ENCODE measurements at places on chromosomes 6 and 20.

DNA sequence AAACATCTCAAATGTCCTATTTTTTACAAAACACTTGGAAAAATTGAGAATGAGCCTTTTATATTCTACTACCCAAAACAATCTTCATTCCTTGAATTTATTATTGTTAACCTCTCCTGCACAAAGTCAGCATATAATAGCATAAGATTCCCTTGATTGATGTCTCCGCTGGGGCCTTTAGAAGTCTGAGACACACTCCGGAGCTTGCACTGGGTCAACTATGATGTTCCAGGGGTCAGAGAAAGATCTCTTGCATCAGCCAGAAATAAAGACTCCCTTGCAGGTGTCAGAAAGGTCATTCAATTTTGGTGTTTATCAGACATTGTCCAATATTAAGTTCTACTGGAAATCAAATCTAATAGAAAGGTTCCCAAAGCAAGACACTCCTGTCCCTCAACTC is 29.7 kb upstream of the NHSL1 start:
- DNase-seq: no peak

DNA sequence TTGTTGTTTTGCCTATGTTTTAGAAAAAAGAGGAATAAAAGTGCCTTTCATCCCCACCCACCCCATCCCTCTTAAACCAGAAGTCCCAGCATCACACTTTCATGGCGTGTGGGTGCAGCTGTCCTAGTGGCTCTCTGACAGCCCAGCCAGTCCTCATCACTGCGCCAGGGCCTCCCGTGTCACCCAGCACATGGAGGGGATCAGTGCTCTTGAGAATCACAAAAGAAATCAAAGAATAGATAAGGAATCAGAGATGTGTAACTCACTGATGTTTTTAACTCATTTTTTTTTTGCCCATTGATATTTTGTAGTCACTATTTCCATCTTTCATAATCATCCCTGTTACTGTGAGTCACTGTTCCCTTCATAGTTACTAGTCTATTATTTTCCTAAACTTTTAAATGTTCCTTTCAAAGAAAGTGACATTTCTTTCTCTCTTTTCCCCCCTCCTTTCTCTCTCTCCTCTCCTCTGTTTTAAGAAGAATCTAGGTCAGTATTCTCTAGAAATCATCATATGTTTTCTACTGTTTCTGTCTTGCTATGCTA is 78.6 kb downstream of the AIG1 start:
- DNase-seq: no peak

GRCh38 chr6:117167520-117168271 is 97.7 kb upstream of the VGLL2 start:
- DNase-seq: no peak

DNA sequence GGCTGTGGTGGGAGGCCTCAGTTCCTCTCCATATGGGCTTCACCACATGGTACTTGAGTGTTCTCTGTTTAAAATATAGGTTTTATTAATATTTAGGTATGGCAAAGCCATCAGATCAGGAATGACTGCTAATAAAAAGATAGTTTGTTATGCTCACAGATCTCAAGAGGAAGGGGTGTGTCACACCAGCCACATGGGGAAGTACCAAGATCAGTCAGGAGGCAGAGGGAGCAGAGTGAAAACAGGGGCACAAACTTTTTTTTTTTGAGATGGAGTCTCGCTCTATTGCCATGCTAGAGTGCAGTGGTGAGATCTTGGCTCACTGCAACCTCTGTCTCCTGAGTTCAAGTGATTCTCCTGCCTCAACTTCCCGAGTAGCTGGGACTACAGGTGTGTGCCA is 92.1 kb upstream of the GCM1 start:
- no peak for DNase-seq

GRCh38 chr6:90691823-90692222 is 105.0 kb upstream of the MAP3K7 start:
- no peak for DNase-seq

DNA sequence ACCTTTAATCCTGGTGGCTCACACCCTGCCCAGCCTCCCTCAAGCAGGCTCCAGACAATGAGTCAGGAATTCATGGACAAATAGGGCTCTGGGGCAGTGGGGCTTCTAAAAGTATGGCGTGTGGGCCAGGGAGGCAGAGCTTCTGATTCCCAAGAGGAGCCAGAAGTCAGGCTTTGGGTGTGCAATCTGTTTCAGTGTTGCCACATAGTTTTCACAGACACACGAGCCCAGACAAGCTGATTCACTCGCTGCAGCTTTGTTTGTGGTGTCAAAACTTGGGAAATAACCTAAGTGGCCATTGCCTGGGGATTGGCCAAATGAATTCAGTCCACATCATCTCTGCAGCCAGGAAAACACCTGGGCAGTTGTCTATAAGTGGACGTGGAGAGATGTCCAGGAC is 9.2 kb downstream of the PEDS1 start:
- peak; percentile 97 for DNase-seq

- DNase-seq: no peak
Observed at GRCh38 chr20:24620937-24621519, 151.6 kb downstream of the SYNDIG1 start.

DNA sequence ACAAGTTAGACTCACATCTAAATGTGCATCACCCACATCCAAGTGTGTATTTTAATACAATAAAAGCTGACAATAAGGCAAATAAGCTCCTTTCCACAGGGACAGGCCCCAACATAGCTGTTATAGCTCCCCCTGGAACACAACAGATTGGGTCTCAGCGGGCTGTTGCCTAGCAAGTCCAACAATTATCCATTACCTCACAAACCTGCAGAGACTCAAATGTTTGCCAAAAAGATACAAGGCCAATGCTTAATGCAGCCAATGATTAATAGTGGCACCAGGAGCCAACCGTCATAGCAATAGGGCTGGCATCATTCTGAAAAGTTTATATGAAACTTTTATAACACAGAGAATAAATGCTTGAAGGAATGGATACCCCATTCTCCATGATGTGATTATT is 35.7 kb downstream of the EPB41L2 start:
- DNase-seq: no peak

DNA sequence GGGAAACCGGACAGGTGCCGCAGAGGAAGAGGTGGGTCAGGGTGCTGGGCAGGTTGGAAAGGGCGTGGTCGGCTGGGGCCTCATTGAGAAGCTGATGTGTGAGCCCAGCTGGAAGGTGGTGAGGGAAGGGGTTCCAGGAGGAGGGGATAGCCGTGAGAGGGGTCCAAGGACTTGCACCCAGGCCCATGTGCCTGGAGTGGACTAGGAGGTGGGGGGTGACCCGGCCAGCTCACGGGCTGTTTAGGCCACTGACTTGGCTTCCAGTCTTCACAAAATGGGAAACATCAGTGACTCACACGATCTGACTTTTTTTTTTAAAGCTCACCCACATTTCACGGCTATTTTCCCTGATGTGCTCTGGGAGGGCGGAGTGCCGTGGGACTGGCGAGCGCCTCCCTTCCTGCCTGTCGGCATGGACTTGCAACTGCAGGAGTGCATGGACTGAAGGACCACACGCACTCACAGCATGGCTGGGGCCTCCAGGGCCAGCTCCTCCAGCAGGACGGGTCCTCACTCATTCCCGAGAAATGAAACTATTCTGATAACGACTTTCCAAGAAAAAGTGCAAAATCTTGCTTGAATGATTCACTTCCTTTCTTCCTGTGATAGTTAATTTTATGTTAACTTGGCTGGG is 13.5 kb upstream of the PDE10A start:
- DNase-seq: peak; percentile 88

GRCh38 chr20:610130-611046 is at the start of gene TCF15:
Gene TCF15, minus strand, starts transcription at chr20:610309. Its CDS starts 72 bp downstream, at chr20:610237.
- no peak for DNase-seq

GRCh38 chr6:149234051-149234962 is 83.2 kb upstream of the TAB2 start:
- DNase-seq: peak; percentile 31

GRCh38 chr6:143953922-143954321 is 54.1 kb downstream of the PLAGL1 start:
- no peak for DNase-seq

DNA sequence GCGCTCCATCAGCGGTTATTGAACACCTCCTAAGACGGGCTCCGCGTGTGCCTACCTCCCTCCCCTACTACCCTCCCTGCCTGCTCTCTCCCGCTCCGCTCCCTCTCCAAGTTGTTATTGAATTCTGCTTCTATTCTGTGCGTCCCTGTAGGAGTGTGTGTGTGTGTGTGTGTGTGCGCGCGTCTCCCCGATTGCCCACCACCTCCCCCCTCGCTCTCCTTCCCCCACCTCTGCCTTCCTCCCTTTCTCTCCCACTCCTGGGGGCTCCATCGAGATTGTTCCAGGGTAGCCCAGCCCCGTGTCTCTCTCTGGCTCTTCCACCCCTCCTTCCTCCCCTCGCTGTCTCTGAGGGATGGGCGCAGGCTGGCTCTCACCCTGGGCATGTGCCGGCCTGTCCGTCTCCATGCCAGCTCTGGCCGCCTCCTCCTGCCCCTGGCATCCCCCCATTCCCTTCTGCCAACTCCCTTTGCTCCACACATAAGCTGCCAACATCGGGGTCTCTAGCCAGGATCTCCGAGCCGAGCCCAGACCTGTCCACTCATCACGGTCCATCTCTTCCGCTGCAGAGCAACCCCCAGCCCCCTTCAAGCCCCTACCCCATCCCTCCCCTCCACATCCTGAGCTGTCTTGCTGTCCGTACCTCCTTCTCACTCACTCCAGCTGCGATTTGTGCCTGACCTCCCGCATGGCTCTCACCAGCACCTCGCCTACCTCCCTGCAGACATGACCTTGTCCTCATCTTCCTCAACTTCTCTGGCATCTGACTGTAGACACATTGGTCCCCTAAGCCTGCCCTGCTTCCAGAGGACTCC is 68.5 kb downstream of the SRC start:
- DNase-seq: no peak

DNA sequence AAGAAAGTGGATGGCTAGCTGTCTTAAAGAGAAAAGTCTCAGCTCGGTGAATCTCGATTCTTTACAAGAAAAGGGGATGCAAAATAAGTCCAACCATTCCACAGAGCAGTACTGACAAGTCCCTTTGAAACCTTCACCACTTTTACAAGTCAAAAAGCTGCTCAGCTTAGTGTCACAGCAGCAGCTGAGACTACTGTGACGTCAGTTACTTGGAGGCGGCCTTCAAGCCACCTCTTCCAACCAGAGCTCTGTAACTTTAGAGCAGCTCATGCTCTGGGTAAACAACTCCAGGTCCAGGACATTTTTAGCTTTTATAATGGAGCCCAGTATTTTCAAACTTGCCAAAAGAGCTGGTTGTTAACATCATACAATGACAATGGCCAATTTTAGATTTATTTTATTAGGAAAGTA is at the start of gene KIAA0408:
Gene KIAA0408 (minus strand): TSS at position 159 of the 411 bp plus-strand sequence. CDS start 5,408 bp downstream, outside the sequence.
- peak; percentile 77 for DNase-seq

DNA sequence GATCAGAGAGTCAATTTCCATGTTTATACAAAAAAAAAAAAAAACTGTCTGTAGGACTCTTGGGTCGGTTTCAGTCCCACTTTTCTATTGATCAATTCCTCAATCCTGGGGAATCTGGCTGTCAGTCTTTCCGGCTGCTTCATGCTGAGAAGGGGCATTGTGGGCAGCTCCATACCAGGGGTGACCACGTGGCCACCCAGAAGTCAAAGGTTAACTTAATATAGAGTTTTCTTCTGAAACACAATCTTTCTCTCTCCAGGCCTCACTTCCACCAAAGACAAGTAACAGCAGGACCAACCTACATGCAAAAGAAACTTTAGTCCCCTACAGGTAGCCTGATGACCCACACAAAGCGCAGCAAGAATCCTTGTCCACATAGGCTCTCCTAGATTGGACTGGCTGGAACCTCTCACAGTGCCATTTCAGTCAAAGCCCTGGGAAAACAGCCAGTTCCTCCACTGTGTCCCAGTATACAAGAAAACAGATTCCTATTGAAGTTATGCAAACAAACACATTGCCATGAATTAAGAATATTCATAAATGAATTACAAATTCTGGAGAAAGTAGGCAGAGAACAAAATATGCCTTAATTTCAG is 18.5 kb upstream of the SERPINB9 start:
- DNase-seq: no peak

DNA sequence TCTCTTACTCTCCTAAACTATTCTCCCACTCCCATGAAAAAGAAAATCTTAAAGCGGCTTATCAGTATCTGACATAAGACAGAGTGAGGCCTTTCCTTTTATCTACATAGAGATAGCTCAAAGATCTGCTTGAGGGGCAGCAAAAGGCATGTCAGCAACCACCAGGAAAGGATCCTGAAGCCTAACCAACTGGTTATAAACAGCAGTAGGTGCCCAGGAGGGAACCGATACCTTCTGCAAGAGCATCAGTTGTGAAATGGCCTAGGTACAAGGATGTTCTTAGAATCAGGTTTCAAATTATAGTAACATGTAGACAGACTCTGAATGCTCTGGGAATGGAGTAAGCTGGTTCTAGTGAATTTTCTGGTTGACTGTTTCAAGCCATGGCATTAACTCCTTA is 21.4 kb downstream of the JARID2 start:
- no peak for DNase-seq

DNA sequence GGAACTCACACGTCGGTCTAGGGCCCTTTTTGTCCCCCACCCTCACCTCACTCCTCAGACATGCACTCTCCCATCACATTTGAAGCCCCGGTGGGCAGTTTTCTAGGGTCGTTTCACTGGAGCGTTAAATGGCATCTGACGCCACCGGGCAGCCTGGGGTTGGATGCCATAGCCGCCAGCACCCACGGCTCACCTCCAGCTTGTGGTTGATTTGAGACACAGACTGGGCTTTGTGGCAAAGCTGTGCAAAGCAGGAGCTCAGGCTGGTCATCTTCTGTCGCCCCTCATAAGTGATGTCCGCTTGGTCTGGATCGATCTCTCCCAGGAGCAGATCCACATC is 530 bp downstream of the GOPC start:
- no peak for DNase-seq

DNA sequence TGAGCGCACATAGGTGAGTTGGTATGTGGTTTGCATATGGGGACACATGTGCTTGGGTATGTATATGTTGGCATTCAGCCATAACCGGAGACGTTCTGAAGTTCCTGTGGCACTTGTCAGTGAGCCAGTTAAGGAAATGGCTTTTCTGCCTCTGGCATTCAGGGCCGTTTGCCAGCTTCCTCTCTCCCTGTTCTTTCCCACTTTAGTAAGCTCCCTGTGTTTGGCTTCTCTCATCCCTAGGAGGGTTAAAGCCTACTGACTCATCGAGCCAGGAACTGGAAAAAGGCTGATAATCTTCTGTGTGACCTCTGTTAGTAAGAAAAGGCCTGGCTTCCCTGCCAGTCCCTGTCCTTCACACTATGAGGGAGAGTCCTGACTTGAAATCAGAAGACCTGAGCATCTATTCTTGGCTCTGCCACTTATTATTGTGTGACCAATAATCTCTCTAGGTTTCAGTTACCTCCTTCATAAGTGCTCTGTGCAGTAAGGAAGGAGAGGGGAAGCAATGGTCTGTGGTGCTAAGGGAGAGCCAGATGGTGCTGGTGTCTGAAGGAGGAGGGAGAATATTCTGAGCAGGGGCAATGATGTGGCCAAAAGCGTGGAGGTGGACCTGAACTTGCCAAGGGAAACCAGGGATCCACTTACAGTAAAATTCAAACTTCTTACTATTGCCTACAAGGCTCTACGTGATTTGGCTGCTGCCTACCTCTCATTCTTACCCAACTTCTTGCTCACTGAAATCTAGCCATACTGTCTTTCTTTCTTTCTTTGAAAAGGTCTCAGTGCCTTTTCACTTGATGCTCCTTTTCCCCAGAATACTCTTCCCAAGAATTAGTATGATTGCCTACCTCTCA is 31.4 kb downstream of the ACSS2 start:
- peak; percentile 74 for DNase-seq

GRCh38 chr6:46104209-46104608 is 25.6 kb upstream of the ENPP4 start:
- no peak for DNase-seq
